ENCODE measurements at places on chromosomes 1 and 21. TPM values are rescaled to one million over a fixed set of nuclear protein-coding genes. Genes with fewer than 3 reads are reported as not detected.

The DEPDC1 gene
- total RNA-seq = not detected

The KPNA6 gene
- total RNA-seq = 23.6 TPM

The UBL4B gene
- not detected for total RNA-seq

The ASCL5 gene
- 1.5 TPM for total RNA-seq

The F13B gene
- not detected for total RNA-seq

The LIPI gene
- total RNA-seq = not detected

The DDX20 gene
- 4.5 TPM for total RNA-seq

The KCNE2 gene
- total RNA-seq = not detected

The C4BPA gene
- total RNA-seq = 15.4 TPM

The CDK18 gene
- total RNA-seq = 12.7 TPM

The KRTAP15-1 gene
- not detected for total RNA-seq

The WNT3A gene
- not detected for total RNA-seq
